Inflammatory macrophage treated with lipopolysaccharide for 1 hour (primary cell): ENCODE measurements at places on chromosomes 6 and 20.

DNA sequence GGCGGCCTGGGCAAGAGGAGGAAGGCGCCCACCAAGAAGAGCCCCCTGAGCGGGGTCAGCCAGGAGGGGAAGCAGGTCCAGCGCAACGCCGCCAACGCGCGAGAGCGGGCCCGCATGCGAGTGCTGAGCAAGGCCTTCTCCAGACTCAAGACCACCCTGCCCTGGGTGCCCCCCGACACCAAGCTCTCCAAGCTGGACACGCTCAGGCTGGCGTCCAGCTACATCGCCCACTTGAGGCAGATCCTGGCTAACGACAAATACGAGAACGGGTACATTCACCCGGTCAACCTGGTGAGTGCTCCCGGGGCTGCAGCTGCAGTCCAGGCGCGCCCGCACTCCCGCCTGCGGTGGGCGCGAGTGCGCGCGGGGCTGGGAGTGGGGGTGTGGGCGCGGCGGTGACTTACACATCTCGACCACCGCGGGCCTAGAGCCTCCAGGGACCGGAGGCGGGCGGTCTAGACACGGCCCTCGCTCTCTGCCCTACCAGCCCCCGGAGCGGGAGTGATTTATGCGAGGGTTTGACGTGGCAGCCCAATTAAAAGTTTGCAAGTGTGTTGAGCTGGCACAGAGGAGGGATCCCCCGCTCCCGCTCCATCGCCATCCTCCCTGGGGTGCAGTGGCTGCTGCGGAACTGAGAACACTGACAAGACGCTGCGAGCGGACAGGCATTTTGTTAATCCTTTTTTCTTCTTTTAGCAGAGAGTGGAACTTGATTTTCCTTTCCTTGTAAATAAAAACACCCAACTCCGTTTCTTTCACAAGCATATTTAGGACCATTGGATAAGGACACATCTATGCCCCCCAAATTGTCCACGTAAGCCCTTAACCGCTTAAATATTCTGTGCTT, 867 bp downstream of the TCF21 start:
- no peak for DNase-seq

DNA sequence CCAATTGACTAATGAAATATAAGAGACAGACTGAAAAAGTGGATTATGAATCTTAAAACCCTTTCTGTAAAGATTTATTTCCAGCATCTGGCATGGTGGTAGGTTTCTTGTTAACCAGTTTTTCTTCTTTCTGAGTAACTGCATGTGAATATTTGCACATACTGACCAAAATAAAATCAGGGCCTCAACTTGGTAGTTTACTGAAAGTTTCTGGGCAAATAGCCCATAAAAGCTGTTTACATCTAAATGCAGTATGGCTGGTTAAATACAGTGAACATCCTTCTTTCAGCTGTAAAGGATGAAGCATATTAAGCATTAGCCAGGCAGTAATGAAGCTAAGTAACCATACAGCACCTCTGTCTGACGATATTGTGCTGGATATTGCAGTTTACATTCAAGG, 83.6 kb upstream of the EYS start:
- DNase-seq, result no peak

DNA sequence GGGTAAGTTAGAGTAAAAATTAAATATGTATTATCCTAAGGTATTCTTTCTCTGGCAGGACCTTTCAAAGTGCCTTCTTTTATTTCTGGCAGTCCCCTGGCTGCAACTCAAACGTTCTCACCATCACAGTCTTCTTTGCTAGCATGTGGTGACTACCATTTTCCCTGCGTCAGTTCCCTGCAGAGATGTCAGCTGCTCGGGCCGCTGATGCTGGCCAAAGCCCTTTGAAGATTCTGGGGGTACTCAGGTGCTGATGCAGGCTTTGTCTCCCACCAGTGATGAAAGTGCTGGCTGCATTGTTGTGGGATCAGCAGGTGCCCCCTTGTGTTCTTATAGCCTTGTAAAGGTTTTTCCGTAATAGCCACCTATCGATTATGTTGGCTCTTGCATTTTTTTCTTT, 140.1 kb downstream of the BTBD3 start:
- DNase-seq, result no peak

DNA sequence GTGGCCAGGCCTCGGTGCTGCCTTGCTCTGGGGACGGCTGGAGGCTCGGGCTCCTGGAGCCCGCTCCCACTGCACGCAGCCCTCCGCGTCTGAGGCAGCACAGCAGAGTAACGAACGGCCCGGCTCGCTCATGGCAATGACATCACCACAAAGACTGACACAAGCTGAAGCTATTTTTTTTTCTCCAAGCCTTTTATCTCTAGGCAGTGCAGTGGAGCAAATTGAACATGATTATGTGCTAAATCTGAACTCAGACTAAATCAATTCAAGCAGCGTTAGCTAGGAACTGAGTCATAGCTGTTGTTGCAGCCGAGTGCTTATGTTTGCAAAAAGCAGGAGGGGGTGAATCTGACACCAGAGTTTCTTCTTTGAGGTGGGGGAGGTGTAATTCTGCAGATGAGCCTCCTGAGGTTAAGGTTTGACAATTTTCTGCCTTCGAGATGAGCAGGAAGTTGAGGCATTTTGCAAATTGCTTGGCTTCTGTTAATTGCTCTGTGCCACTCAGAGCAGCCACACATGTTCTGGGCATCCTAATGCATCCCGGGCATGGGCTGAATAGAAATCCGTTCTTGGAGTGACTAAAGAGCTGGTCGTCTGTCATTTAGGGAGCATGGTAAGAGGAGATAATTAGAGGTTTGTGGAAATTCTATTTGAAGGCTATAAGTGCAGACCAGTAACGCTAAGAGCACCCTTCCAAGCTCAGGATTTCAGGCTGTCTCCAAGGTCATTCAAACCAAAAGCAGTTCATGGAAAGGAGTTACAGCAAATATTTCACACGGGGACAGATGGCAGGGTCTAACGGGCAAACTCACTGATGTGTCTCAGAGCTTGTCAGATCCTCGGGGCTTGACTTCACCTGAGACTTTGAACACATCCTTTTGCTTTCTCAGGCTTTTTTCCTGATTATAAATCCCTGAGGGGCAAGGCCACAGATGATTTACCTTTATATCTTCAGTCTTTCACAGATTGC, 155.1 kb upstream of the ENPP5 start:
- DNase-seq, result no peak

DNA sequence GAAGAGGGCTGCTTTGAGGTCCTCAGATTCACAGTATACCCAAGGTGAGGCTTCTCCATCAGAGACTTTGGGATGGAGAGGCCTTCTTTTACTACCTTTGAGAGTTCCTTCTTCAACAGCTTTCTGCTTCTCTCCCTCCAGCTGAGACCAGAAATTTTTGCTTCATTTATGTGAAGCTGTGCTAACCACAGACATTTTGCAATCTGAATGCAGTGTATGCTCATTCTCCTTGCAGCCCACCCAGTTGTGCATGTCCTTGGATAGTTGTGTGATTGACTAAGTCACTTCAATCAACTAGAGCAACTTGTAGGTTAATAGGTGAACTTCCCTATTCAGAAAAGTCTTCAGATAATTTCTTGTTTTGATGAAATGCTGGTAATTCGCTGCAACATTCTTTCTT, 20.1 kb downstream of the DCBLD1 start:
- DNase-seq, result no peak

- DNase-seq, result no peak
Measured at GRCh38 chr6:167161851-167162467, 4.2 kb upstream of the GPR31 start.

- peak; percentile 83 for DNase-seq
Measured at GRCh38 chr6:62285612-62286469, at the start of gene KHDRBS2. KHDRBS2 (minus strand) TSS chr6:62286225.

DNA sequence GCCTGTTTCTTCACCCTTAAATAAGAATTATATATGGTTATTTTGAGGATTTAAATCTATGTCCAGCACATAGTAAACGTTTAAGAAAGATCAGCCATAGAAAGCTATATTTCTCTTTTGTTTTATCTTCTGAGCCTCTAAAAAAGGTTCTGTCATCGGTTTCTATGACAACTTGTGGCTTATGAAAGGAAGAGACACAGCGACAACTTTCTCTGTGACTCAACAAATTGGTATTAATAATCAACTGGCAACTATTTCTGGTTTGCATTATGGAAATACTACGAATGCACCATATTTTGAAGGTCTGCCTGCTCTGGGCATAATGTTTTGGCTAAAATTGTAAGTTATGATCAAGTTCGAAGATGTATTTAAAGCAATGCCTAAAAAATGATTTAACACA, 751.0 kb downstream of the CD109 start:
- no peak for DNase-seq

DNA sequence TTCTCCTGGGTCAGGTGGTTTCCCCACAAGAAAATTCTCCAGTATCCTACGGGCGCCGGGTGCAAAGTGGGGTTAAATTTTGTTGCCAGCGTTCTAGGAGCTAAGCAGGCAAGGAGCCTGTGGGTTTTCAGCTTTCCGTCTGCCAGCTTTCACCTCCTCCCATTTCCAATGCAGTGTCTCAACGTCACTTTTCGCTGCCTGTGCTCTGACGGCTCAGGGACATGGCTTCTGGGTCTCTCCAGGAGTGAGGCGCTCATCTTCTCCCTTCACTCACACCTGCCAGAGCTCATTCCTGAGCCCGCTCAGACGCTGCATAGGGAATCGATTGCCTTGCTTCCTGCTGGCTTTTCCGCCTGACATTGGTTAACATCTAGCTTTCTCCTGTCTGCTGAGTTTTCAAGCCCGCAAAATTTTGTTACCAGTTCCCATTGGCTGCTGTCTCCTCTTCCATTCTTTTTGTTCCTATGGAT, 7.3 kb upstream of the NAA20 start:
- no peak for DNase-seq

DNA sequence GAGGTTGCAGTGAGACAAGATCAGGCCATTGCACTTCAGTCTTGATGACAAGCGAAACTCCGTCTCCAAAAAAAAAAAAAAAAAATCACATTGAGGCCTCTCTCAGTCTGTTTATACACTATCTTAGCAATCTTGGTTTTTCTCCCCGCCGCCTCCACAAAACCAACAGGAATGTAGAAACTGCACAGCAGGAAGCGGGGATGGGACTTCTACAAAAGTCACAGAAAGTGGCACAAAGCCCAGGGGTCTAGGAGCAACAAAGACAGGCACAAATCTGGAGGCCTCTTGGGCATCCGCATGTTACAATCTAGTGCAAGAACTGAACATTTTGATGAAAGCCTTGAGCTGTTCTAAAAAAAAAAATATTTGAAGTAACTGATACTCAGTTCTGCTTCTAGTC, 48.6 kb downstream of the KDM1B start:
- DNase-seq, result no peak

- peak; percentile 30 for DNase-seq
Measured at GRCh38 chr6:17156112-17156921, 54.5 kb downstream of the STMND1 start.

GRCh38 chr6:6837541-6838080, 249.1 kb downstream of the LY86 start:
- no peak for DNase-seq

- no peak for DNase-seq
Measured at GRCh38 chr6:24646771-24647170, 780 bp upstream of the KIAA0319 start.

DNA sequence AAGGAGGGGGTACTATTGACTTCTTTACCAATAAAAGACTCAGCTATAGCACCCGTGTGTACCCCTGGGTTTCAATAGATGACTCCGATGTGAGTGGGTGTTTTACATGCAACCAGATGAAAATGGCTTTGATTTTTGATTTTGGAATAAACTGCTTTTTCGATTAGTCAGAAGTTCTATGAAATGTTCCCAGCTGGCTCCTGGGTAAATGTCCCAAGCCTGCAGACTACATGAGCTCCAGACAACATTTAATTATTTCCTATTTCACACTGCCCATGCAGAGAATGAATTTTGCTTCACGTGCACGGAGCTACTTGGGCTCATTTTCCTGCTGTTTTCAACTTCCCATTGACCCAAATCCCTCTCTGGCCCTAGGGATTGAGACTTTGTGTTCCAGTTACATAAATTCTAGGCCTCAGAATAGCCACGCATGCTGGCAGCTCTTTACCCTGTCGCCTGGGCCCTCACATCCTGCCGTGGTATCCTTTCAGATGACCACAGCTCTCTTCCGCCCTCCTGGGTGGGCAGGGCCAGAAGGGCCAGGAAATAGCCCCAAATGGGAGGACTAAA, 59.7 kb downstream of the GPR6 start:
- no peak for DNase-seq

GRCh38 chr6:23179994-23180393, 610.6 kb downstream of the HDGFL1 start:
- DNase-seq, result no peak

- no peak for DNase-seq
Measured at GRCh38 chr6:107644513-107644912, 154.6 kb downstream of the SOBP start.

- DNase-seq, result no peak
Measured at GRCh38 chr20:57231951-57232428, 34.5 kb downstream of the BMP7 start.

DNA sequence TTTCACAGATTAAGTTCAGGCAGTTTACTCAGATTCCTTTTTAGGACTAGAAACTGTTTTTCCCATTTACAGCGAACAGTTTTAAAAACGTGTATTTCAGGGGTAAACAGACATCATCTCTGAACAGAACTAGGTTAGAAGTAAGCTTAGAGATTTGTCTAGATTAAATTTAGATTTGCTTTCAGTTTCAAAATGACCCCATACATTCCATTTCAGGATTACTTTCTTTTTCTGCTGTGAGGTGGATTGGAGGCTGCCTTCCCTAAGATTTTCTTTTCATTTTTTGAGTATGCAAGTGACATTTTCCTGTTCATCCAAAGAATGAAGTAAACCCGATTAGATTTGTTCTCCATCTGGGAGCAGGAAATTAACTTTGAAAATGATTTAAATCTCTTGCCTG, 747.2 kb downstream of the KHDRBS2 start:
- DNase-seq, result no peak

DNA sequence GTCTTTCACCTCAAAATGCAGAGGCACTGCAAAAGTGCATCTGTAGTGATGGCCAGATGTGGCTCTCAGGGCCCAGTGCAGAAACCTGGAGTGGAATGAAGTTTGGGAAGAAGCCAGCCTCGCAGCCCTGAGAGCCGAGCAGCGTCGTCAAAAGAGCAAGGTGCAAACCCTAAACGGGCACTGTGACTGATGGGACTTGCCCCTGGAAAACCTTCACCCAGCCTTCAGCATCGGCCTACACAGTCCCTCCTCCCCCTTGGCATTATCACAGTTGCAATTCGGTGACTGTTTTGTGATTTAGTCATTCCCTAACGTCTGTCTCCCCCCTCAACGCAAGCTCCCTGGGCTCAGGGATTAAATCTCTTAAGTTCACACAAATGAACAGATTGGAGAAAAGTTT, 38.6 kb downstream of the TAF4 start:
- no peak for DNase-seq

DNA sequence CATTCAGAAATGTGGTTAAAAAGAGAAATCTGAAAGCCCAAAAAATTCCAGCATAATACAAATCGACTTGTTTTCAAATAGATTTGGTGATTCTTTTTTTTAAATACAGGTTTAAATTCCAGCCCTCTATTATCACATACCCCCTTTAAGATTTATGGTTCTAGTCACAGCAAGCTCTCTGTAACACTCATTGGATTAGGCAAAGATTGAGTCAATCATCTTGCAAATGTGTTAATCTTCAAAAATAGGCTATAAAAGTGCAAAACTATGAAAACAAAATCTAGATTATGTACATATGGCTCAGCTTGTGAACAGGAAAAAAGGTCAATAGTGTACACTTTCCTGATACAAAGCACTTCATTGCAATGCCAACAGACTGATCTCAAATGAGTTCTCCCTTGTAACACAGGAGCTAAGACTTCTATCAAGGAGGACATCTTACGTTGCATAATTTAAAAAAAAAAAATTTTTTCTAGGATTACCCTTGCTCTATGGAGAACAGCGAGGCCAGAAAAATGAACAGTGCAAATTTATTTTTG, 26.2 kb downstream of the ZNF217 start:
- no peak for DNase-seq
